ENCODE measurements at places on chromosomes 13 and 19. TPM values are rescaled to one million over a fixed set of nuclear protein-coding genes. Genes with fewer than 3 reads are reported as not detected.

- no peak for DNase-seq
Measured at GRCh38 chr13:50891206-50891605, 18.4 kb upstream of the RNASEH2B start.

GRCh38 chr13:32986552-32986951 is 29.7 kb upstream of the KL start:
- DNase-seq = no peak

- peak; percentile 17 for DNase-seq
Measured at GRCh38 chr13:66076417-66076816, 1153.7 kb downstream of the PCDH9 start.

- DNase-seq = no peak
Measured at GRCh38 chr19:10767726-10768125, 49.8 kb downstream of the DNM2 start.

- peak; percentile 63 for DNase-seq
Measured at GRCh38 chr19:52943884-52944643, 18.6 kb downstream of the ZNF816 start.

FBXO27 gene
- 5.8 TPM for total RNA-seq

DNAJB1 gene
- 117 TPM for total RNA-seq

- DNase-seq = peak; percentile 80
Measured at GRCh38 chr13:102757006-102757405, 16.6 kb downstream of the TEX30 start.

RB1 gene
- total RNA-seq = 12.4 TPM

CNN2 gene
- total RNA-seq = 189 TPM

DNA sequence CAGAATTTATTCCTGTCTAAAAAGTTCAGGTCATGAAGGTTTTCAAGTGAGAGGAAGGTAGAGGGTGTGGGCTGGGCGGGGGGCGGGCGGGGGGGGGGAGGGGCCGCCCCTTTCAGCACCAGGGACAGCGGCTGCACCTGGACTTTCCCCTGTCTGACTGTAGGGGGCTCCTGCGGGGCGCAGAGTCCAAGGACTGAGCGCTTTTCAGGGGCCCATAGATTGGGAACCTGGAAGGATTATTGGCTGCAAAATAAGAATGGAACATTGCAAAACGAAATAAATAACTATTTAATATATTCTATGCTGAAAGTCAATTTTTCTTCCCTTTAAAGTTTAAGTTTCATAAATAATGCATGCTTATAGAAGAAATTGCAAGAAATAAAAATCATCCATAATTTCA is 8.9 kb upstream of the CYP4F3 start:
- no peak for DNase-seq

ELSPBP1 gene
- total RNA-seq = not detected

MRI1 gene
- total RNA-seq = 27.9 TPM

GRCh38 chr19:30596813-30597399 is 224.7 kb downstream of the ZNF536 start:
- no peak for DNase-seq

GRCh38 chr13:27933118-27933517 is 13.3 kb downstream of the PDX1 start:
- no peak for DNase-seq

TTYH1 gene
- not detected for total RNA-seq

LYPD3 gene
- total RNA-seq = 87.9 TPM

DNA sequence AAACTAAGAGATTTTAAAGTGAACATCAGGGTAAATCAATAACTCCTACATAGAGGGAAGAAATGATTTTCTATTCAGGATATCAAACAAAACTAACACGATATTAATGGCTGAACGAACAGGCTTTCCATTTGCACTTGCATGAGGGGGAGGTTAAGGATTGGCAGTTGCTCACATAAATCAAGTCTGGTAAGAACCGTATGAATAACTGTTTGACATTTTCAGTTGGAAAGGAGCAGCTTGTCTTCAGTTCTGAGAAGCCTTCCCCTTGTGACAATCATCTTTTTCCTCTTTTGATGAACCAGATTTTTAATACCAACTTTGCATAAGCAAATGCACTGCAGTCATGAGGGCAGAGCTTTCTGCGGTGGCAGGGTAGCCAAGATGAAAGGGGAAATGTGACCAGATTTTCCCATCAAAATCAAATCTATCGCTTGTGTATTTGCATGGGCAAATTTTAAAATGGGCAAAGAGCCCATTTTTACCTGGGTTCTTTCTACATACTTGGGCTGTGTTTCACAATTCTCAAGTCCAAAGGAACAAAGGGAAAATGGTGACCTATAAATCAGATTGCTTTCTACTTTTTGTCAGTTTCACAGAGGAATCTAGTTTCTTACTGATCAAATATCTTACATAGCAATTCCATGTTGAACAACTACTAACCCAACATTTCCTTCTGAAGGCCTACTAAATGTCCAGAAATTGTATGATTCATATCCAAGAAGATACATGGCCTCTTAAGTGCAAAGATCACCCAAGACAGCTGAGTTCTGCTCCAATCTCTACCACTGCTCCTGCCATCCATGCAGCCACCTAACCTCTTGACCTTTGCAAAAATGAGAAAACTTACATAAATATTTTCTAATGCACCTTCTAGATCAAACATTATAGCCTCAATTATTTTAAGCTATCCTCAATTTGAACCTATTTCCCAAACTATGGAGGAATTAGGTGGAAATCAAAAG is 249.6 kb downstream of the OXGR1 start:
- DNase-seq = no peak

- DNase-seq = no peak
Measured at GRCh38 chr13:71149046-71149445, 718.0 kb downstream of the DACH1 start.

RXFP2 gene
- total RNA-seq = not detected
